ENCODE measurements at places on chromosomes 12 and 14. TPM values are rescaled to one million over a fixed set of nuclear protein-coding genes. Genes with fewer than 3 reads are reported as not detected.

Gene ARL1
- total RNA-seq = 56.6 TPM

Gene KLHL33
- total RNA-seq = 0.05 TPM

Gene LPAR5
- 6.2 TPM for total RNA-seq

Gene SART3
- 84.4 TPM for total RNA-seq

Gene HOXC5
- not detected for total RNA-seq

Gene HOXC10
- not detected for total RNA-seq

Gene VRTN
- not detected for total RNA-seq

All from T-helper 2 cell treated with Interferon-gamma antibody and Interleukin-4, amounts not matched to agents 100 ng/mL and 5 ng/mL, for 36 hours (primary cell).